ENCODE measurements at places on chromosomes 6 and 20.

- DNase-seq, result no peak
Observed at GRCh38 chr6:2914318-2914660, 11.2 kb upstream of the SERPINB9 start.

- DNase-seq, result no peak
Observed at GRCh38 chr6:157258878-157259277, 64.4 kb downstream of the TMEM242 start.

DNA sequence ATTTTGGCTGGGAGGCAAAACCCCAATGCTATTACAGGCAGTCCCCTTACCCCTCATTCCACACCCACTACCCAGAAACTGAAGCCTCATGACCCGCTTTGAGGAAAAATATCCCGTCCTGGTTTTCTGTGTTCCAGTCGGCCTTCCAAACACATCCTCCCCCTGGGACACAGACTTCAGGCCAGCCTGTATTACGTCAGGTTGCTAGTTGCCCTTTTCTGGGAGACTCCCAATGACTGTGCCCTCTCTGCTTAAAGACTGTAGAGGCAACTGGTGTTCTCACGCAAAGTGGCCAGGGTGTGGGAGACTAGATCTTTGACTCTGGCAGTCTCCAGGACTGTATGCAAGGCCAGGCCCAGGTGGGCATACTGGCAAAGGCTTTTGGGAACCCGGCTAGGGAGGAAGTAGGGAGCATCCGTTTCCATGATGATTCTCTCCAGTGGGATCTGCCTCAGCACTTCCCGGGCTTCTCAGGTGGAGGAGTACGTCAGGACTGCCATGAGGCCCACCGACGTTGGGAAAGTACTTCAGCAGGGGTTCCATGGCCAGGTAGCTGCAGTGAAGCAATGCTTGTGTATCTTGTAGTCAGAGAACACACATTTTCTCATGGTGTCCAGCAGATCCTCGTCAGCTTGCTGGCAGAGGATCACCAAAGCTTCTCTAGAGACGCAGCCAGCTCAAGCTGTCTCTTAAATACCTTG, 34.9 kb downstream of the DYNLT1 start:
- DNase-seq, result no peak

DNA sequence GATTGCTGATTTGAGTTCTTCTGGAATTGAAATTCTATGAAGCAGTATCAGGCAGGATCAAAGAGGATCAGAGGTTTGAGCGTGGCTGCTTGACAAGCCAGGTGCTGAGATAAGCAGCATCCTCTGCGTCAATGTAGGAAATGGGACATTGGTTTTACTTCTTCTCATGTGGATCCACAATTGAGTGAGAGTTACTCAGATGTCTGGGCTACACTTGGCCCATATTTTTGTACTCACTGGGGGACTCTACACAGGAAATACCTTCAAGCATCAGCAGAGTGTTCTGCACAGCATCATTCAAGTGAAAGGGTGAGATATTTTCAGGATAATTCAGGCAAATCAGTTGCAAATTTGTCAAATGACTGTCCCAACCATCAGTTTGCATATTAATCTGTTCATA, 613.9 kb upstream of the ARID1B start:
- no peak for DNase-seq

DNA sequence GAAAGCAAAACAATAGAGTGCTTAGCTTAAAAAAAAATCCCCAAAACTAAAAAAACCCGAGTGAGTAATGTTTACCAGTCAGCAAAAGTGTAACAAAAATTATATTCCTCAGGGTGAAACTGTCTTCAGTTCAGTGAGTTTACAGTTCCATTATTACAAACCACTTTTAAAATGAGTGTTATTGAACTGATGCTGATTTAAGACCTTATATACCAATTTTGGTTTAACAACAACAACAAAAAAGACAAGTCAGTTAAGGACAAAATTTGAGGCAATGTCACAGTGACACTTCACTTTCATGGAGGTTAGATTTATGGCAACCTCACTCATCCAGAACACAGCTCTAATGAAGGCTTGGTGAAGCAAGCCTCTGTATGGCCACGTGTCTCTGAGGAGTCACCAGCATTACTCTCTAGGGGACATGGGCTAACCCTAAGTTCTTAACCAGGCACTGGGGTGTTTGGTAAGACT, 630.8 kb downstream of the PHF3 start:
- no peak for DNase-seq

- DNase-seq, result no peak
Observed at GRCh38 chr6:44499609-44500008, 112.1 kb downstream of the CDC5L start.

GRCh38 chr6:118396969-118397368, 151.1 kb upstream of the PLN start:
- DNase-seq, result no peak

- DNase-seq, result no peak
Observed at GRCh38 chr20:3732327-3733118, at the start of gene HSPA12B. Gene HSPA12B (plus strand): TSS chr20:3732685. CDS start chr20:3738675, 5,990 bp downstream.

- no peak for DNase-seq
Observed at GRCh38 chr6:87334683-87335082, 5.6 kb upstream of the GJB7 start.

GRCh38 chr6:91877994-91878393, 1291.1 kb upstream of the MAP3K7 start:
- no peak for DNase-seq

DNA sequence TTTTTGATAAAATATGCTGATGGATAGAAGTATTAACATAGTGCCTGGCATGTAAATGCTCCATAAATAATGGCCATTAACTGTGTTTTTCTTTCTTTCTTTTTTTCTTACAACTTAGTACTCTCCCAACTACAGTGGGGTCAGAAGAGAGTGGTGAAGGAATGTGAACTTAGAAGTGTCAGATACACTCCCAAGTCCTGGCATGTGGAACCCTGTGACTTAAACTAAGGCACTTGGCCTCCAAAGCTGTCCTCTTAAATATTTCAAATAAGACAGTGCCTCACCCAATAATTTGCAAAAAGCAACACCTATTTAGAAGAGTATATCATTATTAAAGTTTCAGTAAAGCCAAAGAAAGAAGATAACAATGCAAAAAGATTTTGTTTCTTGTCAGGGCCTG, 129.1 kb upstream of the NUP153 start:
- no peak for DNase-seq

- no peak for DNase-seq
Observed at GRCh38 chr20:9280666-9281065, 211.8 kb downstream of the PLCB4 start.

DNA sequence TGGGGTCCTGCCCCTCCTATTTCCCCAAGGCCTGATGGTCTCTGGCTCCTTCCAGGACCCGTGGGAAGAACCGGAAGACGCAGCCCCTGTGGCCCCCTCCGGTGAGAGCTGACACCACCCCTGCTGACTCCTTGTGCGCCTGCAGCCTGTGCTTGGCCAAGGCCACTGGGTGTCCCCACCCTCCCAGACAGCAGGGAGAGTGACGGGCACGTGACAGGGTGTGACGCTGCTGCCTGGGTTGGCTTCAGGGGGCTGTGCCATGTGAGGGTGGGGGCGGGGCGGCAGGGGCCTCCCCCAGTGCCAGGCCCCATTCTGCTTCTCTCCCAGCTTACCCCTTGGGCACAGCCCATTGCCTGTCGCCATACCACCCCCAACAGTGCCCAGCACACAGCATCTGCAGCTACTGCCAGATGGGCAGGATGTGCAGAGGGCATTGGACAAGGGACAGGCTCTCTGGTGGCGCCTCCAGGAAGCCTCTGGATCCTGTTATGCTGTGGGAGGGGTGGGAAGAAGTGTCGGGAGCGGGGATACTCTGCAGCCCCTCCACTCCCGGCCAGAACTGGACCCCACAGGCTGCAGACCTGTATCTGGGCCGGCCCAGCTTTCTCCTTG, 2.9 kb downstream of the BIRC7 start:
- no peak for DNase-seq

- DNase-seq, result no peak
Observed at GRCh38 chr6:23403460-23403859, 722.6 kb upstream of the NRSN1 start.

- DNase-seq, result no peak
Observed at GRCh38 chr20:15682690-15683089, 890.6 kb downstream of the KIF16B start.

GRCh38 chr20:16516794-16517193, 56.5 kb downstream of the KIF16B start:
- DNase-seq, result no peak

GRCh38 chr20:60013296-60014139, 55.3 kb downstream of the CDH26 start:
- no peak for DNase-seq

DNA sequence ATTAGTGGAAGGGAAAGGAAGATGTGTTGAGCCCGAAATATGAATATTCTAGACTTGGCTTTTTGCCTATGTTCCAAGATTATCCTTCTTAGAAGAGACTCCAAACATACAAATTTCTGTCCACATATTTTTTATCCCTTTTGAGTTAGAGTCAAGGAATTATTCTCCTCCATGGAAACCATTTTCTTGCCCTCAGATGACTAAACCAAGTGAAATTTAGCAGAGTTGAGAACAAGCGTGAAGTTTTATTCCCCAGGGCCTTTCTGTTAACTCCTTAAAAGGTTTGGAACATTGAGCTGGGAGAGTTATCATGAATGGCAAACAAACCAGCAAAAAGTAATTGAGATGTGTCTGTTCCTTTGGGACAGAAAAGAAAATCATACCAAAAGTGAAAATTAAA, 286.1 kb upstream of the PLCB4 start:
- no peak for DNase-seq

GRCh38 chr20:58618351-58619076, 32.6 kb upstream of the STX16 start:
- no peak for DNase-seq

- no peak for DNase-seq
Observed at GRCh38 chr6:39111280-39111679, 3.7 kb downstream of the SAYSD1 start.

DNA sequence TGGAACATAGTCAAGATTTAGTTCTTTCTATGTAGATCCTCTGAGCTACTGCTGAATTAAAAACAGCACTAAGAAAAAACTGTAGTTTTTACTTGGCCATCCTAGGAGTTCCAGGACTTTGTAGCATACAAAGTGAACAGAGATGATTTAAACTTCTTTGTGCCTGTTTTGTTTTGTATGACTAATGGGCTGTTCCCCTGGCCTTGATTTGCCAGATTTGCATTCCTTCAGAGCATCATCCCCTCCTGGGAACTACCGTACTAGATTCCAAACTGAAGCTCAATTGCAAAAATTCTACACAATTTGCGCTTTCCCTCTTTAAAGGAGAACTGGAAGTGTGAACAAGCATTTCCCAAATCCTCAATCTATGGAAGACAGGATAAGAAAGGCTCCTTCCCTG, 23.1 kb downstream of the ACOT13 start:
- DNase-seq, result no peak

DNA sequence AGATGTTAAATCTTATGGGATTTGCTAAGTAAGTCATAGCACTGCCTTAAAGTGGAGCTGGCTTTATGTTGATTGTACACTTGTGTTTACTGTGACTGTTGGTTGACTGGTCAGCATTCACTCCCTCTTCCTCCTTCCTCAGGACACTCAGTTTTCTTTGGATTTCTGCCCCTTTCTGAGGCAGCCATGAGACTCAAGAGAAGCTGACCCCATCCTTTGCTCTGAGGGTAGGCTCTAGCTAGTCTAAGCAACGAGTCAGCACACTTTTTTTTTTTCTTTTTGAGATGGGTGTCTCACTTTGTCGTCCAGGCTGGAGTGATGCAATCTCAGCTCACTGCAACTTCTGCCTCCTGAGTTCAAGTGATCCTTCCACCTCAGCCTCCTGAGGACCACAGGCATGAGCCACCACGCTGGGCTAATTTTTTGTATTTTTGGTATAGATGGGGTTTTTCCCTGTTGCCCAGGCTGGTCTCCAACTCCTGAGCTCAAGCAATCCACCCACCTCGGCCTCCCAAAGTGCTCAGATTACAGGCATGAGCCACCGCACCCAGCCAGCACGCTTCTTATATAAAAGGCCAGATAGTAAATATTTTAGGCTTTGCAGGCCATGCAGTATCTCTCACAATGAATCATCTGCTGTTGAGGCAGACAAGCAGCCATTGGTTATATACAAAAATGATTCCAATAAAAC, 191.4 kb downstream of the NFATC2 start:
- no peak for DNase-seq

GRCh38 chr20:62411479-62412193, 4.6 kb upstream of the CABLES2 start:
- no peak for DNase-seq

- DNase-seq, result no peak
Observed at GRCh38 chr20:59149678-59150504, 13.7 kb upstream of the ZNF831 start.

DNA sequence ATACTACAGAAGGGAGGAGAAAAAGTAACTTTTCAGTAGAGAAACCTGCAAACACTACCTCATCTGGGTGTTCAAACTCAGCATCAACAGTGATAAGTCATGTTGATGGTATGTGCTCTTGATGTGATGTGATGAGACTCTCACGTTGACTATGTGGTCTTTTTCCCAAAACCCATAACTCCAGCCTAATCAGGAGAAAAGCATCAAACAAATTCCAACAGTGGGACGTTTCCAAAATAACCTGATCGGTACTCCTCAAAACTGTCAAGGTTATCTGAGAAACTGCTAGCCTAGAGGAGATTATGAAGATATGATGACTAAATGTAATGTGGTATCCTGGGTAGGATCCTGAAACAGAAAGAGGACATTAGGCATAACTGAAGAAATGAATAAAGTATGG, 41.9 kb upstream of the TAB2 start:
- DNase-seq, result no peak

GRCh38 chr20:48196001-48196400, 410.7 kb upstream of the SULF2 start:
- DNase-seq, result no peak

DNA sequence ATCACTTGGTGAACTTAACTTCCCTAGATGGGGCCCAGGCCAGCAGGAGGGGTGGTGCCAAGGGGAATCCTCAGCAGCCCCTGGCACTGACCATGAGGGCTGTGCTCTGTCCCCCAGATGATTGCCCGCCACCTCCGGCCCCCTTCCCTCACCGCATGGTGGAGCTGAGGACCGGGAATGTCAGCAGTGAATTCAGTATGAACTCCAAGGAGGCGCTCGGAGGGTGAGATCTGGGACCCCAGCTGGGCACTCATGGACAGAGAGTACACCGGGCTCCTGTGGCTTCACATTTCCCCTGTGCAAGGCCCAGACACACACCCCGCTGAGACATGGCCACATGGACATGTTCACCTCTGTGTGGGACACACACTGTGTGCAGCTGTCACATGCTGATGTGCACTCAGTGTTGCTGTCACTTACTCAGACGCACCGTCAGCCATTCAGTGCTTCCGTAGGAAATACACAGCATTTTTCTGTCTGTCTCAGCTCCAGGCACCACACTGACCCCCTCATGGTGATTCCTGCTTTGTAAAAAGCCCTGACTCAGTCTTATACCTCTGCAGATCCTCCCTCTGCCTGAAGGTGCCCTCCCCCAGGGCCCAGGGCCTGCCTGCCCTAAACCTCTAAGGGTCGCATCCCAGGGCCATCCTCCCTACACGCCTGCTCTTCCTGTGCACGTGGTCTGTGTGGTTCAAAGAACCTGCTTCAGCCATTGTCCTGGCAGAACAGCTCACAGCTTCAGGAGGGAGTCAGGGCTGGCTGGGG, 4.4 kb downstream of the MYLK2 start:
- DNase-seq, result no peak
